ENCODE measurements at places on chromosomes 2 and 18.
A peak's percentile ranks its signal among the peaks of the same experiment; 100 is the strongest.

GRCh38 chr18:26662996-26663395 is 114.6 kb upstream of the KCTD1 start:
- no peak for DNase-seq

GRCh38 chr2:18413676-18414396 is 146.6 kb downstream of the RDH14 start:
- DNase-seq: peak; percentile 62

GRCh38 chr2:42925742-42926433 is 133.5 kb upstream of the HAAO start:
- DNase-seq: no peak

- no peak for DNase-seq
Measured at GRCh38 chr18:75378376-75379315, 48.9 kb downstream of the SMIM21 start.

- no peak for DNase-seq
Measured at GRCh38 chr18:1665079-1665478, 760.4 kb downstream of the ADCYAP1 start.

DNA sequence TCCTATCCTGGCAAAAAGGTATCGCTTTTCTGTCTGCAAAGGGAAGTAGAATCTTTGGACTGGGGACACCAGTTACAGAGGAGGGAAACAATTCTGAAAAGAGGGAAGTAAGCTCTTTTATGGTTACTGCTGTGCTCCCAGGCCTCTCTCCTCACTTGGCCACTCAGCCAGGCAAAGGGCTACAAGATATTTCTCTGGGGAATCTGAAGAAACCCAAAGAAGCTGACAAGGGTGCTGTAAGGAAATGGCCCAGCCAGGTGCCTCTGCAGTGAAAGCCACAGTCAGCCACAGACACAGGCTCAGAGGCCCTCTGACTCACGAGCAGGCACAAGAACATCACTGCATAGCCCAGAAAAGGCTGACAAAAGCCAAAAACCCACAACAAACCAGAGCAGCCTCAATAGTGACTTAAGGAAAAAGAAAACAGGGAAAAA is 5.8 kb downstream of the HDLBP start:
- no peak for DNase-seq

DNA sequence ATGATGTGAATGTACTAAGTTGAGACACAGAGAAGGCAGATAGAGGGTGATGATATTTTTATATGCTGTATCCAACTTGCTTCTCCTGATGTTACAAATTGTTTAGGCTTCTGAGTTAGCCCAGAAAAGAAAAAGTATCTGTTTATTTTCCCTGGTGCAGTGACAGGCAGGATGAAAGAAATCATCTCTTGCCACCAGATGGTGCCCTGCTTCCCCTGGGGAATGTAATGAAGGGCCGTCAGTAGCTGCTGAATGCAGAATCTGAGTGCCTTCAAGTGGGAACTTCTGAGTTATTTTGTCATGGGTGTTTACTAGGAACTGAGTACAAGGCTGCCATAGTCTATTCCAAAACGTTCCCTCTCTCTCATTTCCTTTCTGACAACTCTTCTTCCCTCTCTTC is 525.6 kb downstream of the MBD2 start:
- DNase-seq: no peak

- DNase-seq: no peak
Measured at GRCh38 chr2:173760553-173760952, 204.6 kb downstream of the SP3 start.

- peak; percentile 7 for DNase-seq
Measured at GRCh38 chr2:30026091-30027055, 105.0 kb upstream of the ALK start.

DNA sequence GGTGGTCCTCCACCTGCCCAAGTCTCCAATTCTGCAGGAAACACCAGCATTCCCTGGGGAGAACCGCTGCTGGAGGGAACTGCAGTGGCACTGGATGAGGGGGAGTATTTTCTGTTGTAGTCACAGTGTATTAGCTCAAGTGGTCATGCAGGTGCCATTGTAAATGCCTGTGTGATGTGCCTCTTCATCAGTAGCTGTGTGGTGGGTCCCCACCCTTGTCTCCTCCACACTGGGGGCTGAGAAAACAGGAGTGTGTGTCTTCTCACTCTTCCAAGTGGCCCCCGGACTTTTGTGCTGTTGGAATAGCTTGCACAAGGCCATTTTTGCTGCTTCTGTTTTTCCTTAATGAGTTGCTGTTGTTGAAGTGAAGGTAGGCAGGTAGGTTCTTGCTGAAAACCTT is 8.7 kb downstream of the NCK2 start:
- no peak for DNase-seq

GRCh38 chr2:70527447-70528080 is 26.1 kb downstream of the TGFA start:
- DNase-seq: no peak
